ENCODE measurements at places on chromosomes 1 and 21. TPM values are rescaled to one million over a fixed set of nuclear protein-coding genes. Genes with fewer than 3 reads are reported as not detected.

The CELSR2 gene
- total RNA-seq: 12.5 TPM

GRCh38 chr1:160681066-160681890 is 30.3 kb downstream of the CD48 start:
- no peaks in the 10 kb centered on the region for H3K36me3 ChIP-seq
- H3K27ac ChIP-seq: no peak overlapping the region
- no peaks in the 10 kb centered on the region for H3K27me3 ChIP-seq
- H3K4me3 ChIP-seq: no peak overlapping the region
- DNase-seq: no peak

- peaks cover 54% of the 10 kb centered on the region for H3K36me3 ChIP-seq
- no peaks in the 10 kb centered on the region for H3K27me3 ChIP-seq
- H3K27ac ChIP-seq: peak overlapping the region; percentile 99
Measured at GRCh38 chr1:33331444-33332356, 10.8 kb upstream of the A3GALT2 start.

The FCRL2 gene
- total RNA-seq: 0.19 TPM

DNA sequence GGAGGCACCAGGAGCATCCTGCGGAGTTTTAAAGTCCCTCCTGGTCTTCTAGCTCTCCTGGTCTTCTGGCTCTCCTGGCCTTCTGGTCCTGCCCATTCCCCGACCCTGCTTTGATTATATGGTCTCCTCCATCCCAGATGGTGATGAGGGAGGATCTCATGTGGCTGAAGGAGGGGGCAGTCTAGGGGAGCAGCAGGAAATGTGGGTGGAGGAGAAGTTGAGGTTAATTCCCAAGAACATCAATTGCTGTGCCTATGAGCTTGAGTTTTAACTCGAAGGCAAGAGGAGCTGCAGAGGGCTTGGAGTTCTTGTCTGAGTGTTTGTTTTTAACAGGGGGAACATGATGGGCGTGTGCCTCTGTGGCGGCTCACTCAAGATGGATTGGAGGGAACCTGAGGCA is 408.8 kb downstream of the MATN1 start:
- no peaks in the 10 kb centered on the region for H3K36me3 ChIP-seq
- no peak for DNase-seq
- no peaks in the 10 kb centered on the region for H3K4me1 ChIP-seq
- H3K27me3 ChIP-seq: no peaks in the 10 kb centered on the region
- H3K4me3 ChIP-seq: no peak overlapping the region

- no peak overlapping the region for H3K27ac ChIP-seq
- no peaks in the 10 kb centered on the region for H3K27me3 ChIP-seq
- H3K4me1 ChIP-seq: peaks cover 5% of the 10 kb centered on the region
- H3K36me3 ChIP-seq: no peaks in the 10 kb centered on the region
- DNase-seq: no peak
- H3K4me3 ChIP-seq: no peak overlapping the region
Measured at GRCh38 chr1:176512966-176513365, 50.0 kb downstream of the PAPPA2 start.

- H3K4me3 ChIP-seq: no peak overlapping the region
- no peak overlapping the region for H3K27ac ChIP-seq
- no peak for DNase-seq
Measured at GRCh38 chr1:212650228-212650627, 41.7 kb downstream of the ATF3 start.

The S100A14 gene
- total RNA-seq: not detected

DNA sequence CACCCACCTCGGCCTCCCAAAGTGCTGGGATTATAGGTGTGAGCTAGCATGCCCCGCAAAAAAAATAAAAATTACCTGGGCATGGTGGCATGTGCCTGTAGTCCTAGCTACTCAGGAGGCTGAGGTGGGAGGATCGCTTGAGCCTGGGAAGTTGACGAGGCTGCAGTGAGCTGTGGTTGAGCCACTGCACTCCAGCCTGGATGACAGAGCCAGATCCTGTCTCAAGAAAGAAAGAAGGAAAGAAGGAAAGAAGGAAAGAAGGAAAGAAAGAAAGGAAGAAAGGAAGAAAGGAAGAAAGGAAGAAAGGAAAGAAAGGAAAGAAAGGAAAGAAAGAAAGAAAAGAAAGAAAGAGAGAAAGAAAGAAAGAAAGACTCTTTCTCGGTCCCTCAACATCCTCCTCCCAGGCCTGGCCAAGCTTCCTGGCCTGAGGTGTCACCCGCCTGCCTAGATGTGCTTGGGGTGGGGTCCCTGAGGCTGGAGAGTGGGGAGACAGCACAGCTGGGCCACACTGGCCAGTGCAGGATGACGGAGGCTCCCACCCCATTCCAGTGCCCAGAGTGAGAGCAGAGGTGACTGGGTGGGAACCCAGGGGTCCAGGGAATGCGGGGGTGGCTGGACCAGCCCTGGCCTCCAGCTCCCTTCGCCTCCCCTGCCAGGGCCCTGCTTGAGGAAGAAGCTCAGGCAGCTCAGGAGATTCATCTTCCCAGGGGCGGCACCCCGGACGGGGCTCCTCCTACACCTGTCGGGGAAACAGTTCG is 10.2 kb upstream of the GNB1 start:
- H3K27ac ChIP-seq: no peak overlapping the region
- no peaks in the 10 kb centered on the region for H3K36me3 ChIP-seq
- no peak overlapping the region for H3K4me3 ChIP-seq
- H3K4me1 ChIP-seq: peaks cover 3% of the 10 kb centered on the region

DNA sequence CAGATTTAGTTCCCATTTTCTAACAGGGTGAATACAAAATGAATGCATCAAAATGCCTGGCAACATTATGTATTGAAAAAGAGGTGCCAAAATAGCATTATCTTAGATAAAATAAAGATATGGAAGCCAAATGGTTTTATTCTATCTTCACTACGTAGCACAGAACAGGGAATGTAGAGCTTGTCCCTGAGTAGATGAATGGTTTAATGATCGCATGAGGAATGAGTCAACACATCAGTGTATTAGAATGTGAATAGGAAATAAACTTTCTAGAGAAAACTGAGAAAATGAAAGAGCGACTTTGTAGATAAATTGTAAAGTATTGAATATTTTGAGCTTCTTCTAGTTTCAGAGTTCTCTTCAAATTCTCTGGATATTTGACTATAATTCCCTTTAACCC is 74.3 kb downstream of the BRINP3 start:
- no peak overlapping the region for H3K27ac ChIP-seq
- H3K27me3 ChIP-seq: no peaks in the 10 kb centered on the region
- H3K4me3 ChIP-seq: no peak overlapping the region

GRCh38 chr1:221397606-221398005 is 344.3 kb downstream of the DUSP10 start:
- H3K4me1 ChIP-seq: peaks cover 3% of the 10 kb centered on the region
- no peak for DNase-seq
- H3K36me3 ChIP-seq: no peaks in the 10 kb centered on the region
- H3K27me3 ChIP-seq: no peaks in the 10 kb centered on the region
- H3K4me3 ChIP-seq: no peak overlapping the region
- H3K27ac ChIP-seq: no peak overlapping the region

- no peak overlapping the region for H3K4me3 ChIP-seq
- no peaks in the 10 kb centered on the region for H3K4me1 ChIP-seq
- no peaks in the 10 kb centered on the region for H3K36me3 ChIP-seq
- no peak overlapping the region for H3K27ac ChIP-seq
Measured at GRCh38 chr1:37255136-37255795, 219.1 kb upstream of the ZC3H12A start.

The GPR3 gene
- not detected for total RNA-seq

- H3K27me3 ChIP-seq: no peaks in the 10 kb centered on the region
- DNase-seq: no peak
- no peaks in the 10 kb centered on the region for H3K4me1 ChIP-seq
- no peak overlapping the region for H3K27ac ChIP-seq
- no peaks in the 10 kb centered on the region for H3K36me3 ChIP-seq
- H3K4me3 ChIP-seq: no peak overlapping the region
Measured at GRCh38 chr1:203361945-203362719, 11.2 kb upstream of the FMOD start.

GRCh38 chr1:222634180-222635013 is 16.5 kb downstream of the MIA3 start:
- H3K27me3 ChIP-seq: no peaks in the 10 kb centered on the region
- no peak overlapping the region for H3K27ac ChIP-seq
- H3K4me3 ChIP-seq: no peak overlapping the region
- no peaks in the 10 kb centered on the region for H3K4me1 ChIP-seq
- DNase-seq: no peak

DNA sequence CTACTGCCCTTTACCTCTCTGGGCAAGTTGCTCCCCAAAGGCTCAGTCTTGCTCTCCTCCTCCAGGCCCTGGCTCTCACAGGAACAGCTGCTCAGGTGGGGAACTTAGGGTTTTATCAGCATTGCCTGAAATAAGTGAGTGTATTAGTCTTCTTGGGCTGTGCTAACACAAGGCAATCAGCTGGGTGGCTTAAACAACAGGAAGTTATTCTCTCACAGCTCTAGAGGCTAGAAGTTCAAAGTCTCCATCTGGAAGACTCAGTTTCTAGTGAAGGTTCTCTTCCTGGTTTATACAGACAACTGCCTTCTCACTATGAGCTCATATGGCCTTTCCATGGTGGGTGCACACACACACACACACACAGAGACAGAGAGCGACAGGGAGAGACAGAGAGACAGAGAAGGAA is 2.8 kb upstream of the CD1C start:
- DNase-seq: no peak
- no peaks in the 10 kb centered on the region for H3K27me3 ChIP-seq
- no peak overlapping the region for H3K27ac ChIP-seq
- H3K4me3 ChIP-seq: no peak overlapping the region
- H3K36me3 ChIP-seq: no peaks in the 10 kb centered on the region

All from gastrocnemius medialis (tissue), 4 donors.